Central memory CD4-positive, alpha-beta T cell (primary cell): ENCODE measurements at places on chromosomes 2 and 18.

DNA sequence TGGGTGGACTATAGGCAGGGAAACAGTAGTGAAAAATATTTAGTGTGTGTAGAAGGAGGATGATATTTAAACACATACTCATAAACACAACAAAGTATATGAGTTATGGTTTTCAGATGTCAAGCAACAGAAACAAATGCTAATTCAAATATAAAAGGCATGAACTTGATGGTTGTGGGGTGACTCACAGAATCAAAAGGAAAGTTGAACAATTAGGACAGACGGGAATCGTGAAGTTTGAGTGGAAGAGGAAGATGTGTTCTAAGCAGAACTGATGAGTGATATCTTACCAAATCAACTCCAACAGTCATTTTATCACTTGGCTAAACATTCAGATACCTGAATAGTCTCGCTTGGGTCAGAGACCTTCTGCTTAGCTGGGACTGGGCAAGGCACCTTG lies 53.6 kb upstream of the ITGA6 start:
- no peak for DNase-seq

DNA sequence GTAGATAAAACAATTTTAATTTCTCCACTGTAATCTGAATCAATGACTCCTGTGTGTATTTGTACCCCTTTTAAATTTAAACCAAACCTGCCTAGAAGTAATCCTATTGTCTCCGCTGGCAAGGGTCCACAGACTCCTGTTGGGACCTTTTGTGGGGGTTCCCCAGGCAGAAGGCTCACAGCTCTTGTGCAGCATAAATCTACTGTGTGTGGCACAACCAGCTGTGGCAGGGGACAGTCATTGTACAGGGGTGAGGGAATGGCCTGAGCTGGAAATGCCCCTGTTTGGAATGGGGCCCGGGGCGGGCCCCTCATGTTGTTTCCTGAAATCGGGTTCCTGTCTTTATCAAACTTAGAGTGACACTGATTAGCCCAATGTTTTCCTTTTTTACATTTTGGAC lies 318.2 kb upstream of the FAM98A start:
- no peak for DNase-seq

DNA sequence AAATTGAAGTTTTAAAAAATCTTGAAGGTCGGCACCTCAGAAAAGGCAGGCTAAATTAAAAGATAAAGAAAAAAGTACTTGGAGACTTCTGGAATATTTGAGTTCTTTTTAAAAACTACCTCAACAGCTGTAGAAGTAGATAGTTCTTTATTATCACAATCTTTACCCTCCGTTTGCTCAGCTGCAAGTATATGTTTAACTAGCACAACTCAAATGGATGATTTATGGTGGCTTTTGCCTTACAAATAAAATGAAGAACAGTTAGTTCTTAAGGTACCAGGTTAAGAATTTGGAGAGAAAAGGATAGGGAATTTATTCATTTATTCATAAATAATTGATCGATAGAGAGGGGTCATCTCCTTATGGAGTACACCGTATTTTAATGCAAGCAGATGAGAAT lies 237.6 kb upstream of the FOSL2 start:
- DNase-seq = no peak

- no peak for DNase-seq
Measured at GRCh38 chr18:36903215-36903928, 74.4 kb downstream of the KIAA1328 start.

DNA sequence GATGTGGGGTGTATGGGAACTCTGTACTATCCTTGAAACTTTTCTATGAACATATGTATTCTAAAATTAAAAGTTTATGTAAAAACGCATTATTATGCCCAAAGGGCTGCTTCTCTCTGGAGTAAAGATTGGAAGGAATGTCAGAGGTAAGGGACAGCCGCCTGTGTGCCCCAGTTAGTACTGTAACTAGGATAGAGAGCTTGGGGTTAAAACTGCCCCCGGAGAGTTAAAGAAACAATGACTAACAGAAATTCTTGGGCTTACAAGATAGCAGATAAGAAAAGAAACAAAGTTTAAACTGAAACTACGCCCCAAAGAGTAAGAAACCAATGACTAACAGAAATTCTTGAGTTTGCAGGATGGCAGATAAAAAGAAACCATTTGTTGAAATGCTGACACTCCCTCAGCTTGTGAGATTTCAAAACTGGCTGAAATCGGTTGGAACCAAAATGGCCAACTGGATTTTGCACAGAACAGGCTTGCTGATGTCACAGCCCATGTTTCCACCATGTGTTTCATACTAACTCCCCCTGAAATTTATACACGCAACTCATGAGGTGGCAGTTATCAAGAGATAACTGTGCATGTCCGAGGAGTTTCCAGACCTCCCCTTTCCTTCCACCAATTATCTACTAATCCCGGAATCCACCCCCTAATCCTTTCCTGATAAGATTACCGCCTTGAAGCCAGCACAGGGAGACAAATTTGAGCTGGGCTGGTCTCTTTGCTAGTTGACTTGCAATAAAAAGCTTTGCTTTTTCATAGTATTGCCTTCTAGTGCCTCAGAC lies 8.7 kb upstream of the TXNDC2 start:
- no peak for DNase-seq

DNA sequence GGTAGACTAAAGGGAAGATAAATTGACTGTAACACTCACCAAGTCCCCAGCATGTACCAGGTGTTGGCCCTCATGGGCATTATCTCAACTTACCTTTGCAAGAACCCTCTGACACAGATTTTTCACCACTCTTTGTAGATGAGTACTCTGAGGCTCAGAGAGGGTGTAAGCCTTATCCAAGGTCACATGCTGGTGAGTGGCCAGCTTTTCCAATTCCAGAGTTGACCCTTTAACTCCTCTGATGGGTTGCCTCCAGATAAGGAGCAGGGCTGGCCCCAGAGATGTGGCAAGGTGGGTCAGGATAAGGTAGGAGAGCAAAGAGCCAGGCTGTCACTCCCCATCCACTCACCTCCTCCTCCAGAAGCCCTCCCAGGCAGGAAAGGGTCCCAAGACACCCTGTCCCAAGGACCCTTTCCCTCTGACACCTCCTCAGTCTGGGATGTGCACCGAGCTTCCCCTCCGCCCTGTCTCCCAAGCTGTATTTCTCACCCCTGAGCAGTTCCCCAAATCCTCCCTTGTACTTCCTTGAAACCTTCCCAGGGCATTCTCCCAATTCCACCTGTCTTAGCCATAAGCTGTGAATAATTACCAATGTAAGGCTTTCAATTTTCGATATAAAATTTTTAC lies 165.9 kb downstream of the ZFP36L2 start:
- no peak for DNase-seq

DNA sequence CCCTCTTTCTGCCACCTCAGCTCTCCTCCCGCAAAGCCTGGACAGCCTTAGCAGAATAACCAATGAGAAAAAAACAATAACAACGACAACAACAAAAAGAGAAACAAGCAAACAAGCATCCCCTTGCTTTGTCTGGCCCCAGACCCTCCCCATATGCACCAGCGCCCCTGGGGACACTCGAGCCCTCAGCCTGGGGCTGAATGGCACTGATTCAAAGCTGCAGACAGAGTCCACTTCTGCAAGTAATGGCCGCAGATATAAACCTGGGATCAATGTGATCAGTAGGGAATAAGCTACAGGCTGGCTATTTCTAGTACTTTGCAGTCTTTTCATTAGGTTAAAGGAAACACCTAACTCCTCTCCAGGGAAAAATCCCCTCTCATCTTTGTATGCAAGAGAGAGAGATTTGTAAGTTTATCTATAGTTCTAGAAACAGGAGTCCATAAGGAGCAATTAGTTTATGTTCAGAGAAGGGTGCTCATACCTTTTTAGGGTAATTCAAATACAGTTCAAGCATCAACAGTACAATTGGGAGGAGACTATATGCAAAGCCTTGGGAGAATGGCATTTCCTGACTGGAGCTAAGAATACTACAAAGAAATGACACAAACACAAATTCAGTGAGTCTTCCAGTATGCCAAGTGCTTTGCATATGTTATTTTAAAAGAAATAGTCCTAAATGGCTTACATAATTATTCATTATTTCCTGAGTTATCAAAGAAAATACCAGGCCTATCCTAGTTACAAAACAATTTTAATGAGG lies 122.3 kb upstream of the DDX18 start:
- DNase-seq = no peak

GRCh38 chr2:59322005-59322404 lies 1080.9 kb upstream of the FANCL start:
- DNase-seq = no peak

DNA sequence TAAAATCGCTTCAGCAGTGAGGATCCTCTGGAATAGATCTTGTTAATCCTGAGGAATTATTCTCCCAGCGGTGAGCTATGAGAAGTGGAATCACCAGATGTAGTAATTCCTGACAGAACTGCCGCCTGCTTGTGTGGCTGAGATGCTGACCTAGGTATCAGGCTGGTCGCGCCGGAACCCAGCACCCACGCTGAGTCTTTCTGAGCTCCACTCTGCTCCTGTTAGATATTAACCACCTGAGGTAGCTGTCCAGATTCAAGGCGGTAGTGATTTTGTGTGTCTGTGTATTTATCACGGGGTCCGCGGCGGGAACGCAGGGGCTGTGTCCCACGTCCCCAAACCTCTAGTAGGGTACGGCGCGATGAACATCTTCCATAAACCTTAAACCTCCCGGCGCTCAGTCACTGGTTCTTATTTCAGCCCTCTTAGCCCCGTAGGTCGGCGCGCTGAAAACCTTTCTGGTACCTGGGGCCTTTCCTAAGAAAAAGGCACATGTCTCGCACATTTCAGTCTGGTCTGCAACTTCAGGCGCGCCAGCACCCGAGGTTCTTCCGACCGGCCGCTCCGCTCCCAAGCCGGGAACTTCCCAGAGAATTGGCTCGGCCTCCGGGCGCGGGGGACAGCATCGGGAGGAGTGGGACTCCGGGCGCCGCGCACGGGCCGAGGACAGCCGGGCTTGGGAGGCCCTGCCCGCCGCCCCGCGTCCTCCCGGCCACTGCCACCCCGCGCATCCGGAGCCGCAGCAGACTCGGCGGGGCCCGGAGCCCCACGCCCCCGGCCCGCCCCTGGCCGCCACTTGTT lies 542 bp upstream of the CNNM3 start:
- DNase-seq = no peak

- no peak for DNase-seq
Measured at GRCh38 chr2:39948016-39948719, 169.1 kb upstream of the THUMPD2 start.

- DNase-seq = peak; percentile 28
Measured at GRCh38 chr2:121076885-121077549, 208.0 kb downstream of the TFCP2L1 start.

DNA sequence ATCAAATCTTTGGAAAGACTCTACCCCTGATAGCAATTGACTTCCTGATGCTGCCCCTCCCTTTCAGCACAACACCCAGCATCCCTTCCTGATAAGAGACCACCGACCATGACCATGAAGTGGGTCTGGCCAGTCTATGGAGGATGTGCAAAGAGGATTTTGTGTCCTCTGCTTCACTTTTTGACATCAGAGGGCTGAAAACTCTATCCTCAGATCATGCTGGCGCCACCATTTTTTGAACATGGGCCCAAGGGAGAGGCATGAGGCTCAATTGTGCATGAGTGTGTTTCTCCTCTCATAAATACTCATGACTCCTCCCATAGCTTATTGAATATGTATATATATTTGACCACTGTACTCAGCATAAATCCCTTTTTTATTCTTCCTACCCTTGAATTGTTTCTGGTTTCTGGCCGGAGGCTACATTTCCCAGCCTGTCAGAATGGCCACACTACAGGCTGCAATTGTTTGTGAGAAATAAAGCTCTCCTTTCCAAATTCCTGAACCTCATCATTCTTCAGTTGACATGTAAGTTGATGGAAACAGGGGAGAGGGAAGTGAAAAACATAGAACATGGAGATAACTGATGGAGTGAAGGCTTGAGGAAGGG lies 314.1 kb downstream of the MYCN start:
- DNase-seq = no peak

DNA sequence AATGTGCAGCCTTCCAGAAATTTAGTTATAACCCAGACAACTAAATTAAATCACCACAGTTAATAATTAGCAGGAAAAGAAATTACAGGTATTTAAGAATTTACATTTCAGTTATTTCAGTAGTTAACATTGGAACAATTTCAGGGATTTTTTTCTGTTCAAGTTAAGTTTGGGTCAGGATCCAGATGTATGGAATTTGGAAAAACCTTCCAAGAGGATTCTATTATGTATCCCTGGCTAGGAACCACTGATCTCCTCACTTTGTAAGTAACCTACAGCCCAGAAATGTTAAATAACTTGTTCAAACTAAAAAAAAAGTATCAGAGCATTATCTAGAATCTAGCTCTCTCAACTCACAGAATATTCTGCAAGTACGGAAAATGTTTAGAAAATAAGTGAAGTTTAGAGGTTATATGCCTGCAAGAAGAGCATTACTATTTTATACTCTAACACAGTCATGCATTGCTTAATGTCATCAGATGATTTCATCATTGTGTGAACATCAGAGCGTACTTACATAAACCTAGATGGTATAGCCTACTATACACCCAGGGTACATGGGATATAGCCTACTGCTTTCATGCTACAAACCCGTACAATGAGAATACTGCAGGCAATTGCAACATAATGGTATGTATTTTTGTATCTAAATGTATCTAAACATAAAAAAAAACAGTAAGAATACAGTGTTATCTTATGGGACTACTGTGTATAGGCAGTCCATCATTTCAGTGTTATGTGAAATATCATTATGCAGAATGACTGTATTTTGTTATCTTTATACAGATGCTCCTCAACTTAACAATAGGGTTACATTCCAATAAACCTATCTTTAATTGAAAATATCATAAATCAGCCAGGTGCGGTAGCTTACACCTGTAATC lies 6.1 kb downstream of the NCKAP1 start:
- no peak for DNase-seq

GRCh38 chr18:24918257-24918656 lies 433.7 kb downstream of the ZNF521 start:
- DNase-seq = no peak

DNA sequence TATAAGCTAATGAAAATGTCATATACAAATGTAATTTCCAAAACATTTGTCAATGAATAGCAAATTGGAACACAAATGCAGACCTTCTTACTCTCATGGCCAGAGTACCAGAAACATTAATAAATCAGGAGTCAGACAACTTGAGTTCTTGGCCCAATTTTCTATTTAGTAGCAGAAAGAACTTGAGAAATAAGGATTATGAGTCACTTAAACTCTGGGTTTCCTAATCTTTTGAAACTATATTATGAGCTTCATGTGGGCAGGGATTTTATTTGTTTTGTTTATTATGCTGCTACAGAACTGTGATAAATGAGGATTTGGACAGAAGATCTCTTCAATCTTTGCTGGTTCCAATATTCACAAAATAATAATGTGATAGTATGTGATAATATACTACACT lies 686.7 kb downstream of the NR4A2 start:
- no peak for DNase-seq

DNA sequence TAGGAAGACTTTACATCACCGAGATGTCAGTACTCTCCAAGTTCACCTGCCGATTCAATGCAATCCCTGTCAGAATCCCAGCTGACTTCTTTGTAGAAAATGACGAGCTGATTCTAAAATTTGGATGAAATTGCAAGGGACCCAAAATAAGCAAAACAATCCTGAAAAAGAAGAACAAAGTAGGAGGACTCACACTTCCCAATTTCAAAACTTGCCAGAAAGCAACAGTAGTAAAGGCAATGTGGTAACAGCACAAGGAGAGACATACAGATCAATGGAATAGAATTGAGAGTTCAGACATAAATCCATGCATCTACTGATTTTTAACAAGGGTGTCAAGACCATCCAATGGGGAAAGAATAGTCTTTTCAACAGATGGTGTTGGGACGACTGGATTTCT lies 52.2 kb downstream of the SMAD7 start:
- no peak for DNase-seq
